ENCODE measurements at places on chromosomes 3 and 15. TPM values are rescaled to one million over a fixed set of nuclear protein-coding genes. Genes with fewer than 3 reads are reported as not detected.

GPR160 gene
- total RNA-seq: 6.4 TPM

GRCh38 chr15:68546318-68546717 lies 32.5 kb upstream of the CORO2B start:
- DNase-seq: no peak

GRCh38 chr3:144524531-144524930 lies 552.9 kb downstream of the DIPK2A start:
- no peak for DNase-seq

DNA sequence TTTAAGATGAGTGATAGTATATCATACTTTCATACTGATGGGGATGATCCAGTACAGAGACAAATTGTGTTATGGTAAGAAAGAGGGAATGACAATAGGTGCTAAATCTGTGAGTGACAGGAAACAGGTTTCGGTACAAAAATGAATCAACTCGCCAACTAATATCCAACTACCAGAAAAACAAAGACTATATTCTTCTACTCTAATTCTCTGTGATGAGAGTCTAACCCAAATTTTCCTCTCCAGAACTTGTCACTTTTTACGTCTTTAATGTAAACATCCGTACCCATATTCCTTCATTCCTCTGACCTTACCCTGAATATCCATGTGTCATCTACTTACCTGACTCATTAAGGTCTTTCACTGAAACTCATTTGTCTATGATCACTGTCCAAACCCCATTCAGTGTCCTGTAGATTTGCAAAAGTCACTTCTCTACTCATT lies 39.6 kb downstream of the SCAPER start:
- DNase-seq: no peak

SGO1 gene
- total RNA-seq: 0.32 TPM

- no peak for DNase-seq
These were observed 213.4 kb upstream of the SLC2A2 start for GRCh38 chr3:171239757-171240503.

All from mesenteric fat pad (tissue), 1 donor.